CD8-positive, alpha-beta T cell (primary cell): ENCODE measurements at places on chromosomes 1 and 21. TPM values are rescaled to one million over a fixed set of nuclear protein-coding genes. Genes with fewer than 3 reads are reported as not detected.

Gene BSND
- not detected for total RNA-seq

DNA sequence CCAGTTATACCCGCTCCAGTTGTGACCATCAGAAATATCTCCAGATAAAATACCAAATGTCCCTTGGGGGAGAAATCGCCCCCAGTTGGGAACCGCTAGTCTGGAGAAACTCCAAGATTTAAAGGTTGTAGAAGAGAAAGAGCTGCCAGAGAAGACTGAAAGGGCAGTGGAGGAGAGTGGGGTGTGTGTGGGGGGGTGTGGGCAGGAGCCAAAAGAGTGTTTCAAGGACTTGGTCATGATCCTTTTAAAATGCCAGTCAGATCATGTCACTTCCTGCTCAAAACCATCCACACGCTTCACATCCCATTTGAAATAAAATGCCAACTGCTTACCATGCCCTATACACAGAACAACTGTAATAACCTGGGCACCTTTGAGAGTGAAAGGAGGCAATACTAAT, 3.4 kb upstream of the HEYL start:
- no peak for DNase-seq

DNA sequence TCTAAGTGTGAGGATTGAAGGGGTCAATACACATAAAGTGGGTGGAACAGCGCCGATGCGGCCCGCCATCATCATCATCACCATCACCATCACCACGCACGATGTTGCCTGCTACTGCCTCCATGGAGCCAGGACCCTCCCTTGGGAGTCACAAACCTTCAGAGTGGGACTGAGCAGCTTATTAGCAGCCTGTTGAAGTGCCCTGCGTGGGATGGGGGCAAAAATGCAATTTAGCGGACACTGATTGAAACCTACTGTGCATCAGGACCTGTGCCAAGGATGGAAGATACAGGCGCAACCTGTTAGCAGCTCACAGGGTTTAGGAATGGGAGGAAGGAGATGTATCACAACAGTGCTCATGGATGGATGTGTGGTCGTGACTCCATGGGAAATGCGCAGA, 26.7 kb downstream of the STPG1 start:
- no peak for DNase-seq

DNA sequence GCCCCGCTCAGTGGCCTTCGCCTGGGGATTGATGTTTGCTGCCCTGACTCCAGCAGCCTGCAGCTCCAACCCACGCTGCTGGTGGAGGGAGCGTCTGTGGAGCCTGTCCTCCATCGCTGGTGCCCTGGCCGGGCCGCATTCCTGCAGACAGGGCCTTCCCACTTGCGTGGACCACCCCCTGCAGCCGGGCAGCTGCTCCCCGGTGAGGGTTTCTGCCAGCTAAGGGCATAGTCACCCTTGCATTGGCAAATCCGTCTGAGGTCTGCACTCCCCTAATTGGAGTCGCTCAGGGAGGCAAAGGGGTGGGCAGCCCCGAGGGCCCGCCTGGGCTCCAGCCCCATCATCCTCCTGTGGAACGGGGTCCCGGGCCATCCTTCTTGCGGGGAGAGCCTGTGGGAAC, 43.5 kb downstream of the PRDM16 start:
- DNase-seq, result no peak

Gene CACNA1E
- not detected for total RNA-seq

DNA sequence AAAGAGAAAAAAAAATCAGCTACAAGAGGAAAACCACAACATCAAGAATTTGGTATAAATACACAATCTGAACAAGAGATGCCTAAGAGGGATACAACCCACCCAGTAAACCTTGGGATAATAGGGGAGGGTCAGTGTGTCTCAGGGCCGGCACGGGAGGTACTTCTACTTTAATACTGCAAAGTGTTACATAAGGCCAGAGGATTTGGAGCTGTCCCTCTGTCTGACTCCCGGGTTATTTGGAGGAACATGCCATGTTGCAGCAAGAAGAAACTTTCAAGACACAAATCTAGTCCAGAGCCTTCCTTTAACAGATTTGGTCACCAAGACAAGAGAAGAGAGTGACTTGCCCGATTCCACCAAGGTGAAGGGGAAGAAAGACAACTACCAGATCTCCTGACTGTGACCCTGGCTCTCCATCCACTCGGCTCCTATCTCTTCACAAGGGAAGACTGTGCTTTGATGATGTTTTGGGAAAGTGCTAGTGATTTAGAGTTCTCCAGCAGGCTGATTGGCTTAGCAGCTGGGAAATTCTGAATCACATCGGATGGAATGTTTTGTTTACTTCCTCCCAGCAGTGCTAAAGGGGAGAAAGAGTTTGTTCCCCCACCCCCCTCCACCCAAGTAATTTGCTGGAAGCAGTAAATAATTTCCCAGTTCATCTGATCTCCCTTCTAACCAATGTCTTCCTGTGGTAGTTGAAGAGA, 29.3 kb downstream of the SGIP1 start:
- DNase-seq, result no peak

Gene C1orf53
- not detected for total RNA-seq

- DNase-seq, result no peak
Observed at GRCh38 chr1:110091791-110092190, 20.5 kb upstream of the UBL4B start.

DNA sequence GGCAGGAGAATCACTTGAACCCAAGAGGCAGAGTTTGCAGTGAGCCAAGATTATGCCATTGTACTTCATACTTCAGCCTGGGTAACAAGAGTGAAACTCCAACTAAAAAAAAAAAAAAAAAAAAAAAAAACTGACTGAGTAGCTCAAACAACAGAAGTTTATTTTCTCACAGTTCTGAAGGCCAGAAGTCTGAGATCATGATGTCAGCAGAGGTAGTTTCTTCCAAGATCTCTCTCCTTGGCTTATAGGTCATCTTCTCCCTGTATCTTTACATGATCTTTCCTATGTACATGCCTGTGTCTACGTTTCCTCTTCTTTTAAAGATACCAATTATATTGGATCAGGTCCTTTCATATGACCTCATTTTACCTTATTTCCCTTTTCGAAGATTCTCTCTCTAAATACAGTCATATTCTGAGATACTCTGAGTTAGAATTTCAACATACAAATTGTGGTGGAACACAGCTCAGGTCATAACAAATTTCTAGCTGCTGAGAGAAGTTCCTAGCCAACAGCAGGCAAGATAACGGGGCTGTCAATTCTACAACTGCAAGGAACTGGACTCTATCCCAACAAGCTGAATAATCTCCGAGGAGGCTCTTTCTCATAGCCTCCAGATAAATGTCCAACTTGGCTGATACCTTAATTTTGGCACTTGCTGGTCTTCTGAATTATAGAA, 187.7 kb upstream of the ADAMTS5 start:
- DNase-seq, result no peak

DNA sequence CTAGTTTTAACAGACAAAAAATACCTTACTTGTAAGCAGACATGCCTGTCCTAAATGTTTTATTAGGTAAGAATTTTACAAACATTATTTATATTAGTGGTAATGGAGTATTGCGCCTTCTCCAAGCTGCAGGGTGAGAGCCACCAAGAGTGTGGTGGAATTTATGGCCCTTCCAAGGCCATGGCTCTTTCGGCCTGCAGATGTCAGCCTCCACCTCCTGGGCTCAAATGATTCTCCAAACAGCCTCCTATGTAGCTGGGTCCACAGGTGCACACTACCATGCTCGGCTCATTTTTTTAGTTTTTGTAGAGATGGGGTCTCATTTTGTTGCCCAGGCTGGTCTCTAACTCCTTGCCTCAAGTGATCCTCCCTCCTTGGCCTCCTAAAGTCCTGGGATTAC, 56.3 kb downstream of the ITGB3BP start:
- no peak for DNase-seq

- DNase-seq, result peak; percentile 14
Observed at GRCh38 chr1:14915356-14916054, 238.0 kb upstream of the TMEM51 start.

DNA sequence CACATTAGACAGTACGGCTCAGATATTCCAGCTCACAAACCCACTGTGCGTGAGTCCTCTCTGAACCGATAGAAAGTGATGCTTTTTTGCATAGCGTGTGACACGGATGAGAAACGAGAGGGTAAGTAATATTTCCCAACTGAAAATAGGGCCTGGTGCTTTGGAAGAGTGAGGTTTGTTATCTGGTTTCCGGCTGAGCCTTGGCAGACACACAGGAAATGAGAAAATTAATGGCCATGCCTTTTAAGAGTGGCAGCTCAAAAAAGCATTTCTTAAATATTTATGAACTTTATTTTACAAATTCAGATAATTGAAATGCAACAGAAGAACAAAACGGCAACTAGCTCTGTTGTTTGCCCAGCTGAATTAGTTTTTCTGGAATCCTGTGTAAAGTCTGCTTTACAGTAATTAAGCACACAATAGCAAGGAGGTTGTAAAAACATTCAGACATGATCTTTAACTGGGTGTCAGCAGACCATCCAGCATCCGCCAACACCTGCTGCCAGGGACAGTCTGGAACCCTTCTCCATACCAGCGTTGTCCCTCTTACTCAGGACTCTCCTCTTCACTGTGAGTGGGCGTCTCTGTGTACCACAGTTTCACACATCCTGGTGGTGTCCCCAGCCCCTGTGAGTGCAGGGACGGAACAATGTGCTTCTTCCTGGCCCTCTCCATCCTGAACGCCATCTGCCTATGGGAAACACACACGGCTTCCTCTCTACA, 155.4 kb downstream of the PGBD5 start:
- DNase-seq, result no peak

Gene FCER1G
- total RNA-seq, result 1.4 TPM

Gene CXADR
- total RNA-seq, result 0.69 TPM

GRCh38 chr1:190940951-190941350, 463.3 kb upstream of the BRINP3 start:
- DNase-seq, result no peak

GRCh38 chr1:38839363-38839762, 20.2 kb downstream of the RRAGC start:
- DNase-seq, result no peak

Gene AIRE
- total RNA-seq, result not detected

Gene SMIM1
- 1.6 TPM for total RNA-seq
